AG08396 (cell line): ENCODE measurements at places on chromosomes 6 and 20.

GRCh38 chr20:1876975-1877608 is 18.1 kb upstream of the SIRPA start:
- DNase-seq, result peak; percentile 72

DNA sequence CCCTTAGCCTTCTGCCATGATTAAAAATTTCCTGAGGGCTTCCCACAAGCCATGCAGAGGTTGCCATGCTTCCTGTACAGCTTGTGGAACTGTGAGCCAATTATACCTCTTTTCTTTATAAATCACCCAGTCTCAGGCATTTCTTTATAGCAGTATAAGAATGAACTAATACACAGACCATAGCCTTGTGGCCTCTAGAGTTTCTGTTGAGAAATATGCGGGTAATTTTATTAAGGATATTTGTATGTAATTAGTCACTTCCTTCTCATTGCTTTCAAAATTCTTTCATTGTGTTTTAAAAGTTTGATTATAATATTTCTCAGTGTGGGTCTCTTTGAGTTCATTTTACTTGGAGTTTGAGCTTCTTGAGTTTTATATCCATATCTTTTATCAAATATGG is 484.9 kb downstream of the COL12A1 start:
- no peak for DNase-seq

DNA sequence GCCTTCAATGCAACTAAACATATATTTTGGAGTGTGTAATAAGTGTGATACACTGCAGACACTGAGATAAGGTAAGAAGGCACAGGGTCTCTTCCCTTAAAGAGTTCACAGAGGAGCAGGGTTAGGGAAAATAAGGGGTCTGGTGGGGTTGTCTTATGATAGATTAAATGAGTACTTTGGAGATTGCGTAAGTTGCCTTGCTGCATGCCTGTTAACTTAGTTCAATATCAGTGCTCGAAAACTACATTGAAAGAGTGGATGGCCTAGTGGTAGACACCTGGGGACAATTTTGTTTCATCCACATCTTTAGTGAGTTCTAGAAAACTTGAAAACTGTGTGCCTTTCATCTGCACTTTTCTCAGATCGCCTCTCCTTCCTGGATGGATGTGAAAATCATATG is 123.2 kb upstream of the BTBD3 start:
- no peak for DNase-seq

DNA sequence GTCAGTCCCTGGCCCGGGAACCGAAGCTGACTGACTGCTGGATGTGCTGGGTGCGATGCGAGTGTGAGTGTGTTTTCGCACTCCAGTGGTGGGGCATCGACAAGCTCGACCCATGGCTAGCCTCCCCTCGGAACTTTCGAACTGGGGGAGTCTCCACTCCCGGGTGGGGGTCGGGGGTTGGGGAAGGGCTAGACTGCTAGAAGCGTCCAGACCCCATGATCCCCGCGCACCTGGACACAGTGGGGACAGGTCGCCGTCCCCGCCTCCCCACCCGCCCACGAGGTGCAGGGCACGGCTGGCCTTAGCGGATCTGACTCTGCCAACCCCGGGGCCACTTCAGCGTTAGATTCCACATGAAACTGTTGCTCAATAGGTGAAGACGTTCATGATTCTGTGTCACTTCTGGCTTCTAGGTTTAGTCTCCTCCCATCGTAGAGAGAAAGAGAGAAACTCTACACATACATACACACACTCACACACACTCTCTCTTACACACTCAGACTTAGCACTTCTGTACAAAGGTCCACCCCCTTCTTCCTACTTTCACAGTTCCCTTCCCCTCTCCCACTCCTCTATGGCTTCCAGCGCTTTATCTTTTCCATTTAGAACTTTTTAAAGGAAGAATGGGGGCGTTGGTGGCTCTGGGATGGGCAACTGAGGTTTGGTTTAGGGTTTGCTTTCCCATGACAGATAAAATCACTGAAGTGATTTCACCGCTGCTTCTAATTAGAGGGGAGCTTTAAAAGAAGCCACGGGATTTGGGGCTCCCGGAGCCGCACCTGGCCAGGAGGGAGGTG is 5.1 kb upstream of the TFAP2A start:
- DNase-seq, result no peak

GRCh38 chr6:30042914-30043313 is 18.2 kb upstream of the POLR1H start:
- DNase-seq, result no peak

DNA sequence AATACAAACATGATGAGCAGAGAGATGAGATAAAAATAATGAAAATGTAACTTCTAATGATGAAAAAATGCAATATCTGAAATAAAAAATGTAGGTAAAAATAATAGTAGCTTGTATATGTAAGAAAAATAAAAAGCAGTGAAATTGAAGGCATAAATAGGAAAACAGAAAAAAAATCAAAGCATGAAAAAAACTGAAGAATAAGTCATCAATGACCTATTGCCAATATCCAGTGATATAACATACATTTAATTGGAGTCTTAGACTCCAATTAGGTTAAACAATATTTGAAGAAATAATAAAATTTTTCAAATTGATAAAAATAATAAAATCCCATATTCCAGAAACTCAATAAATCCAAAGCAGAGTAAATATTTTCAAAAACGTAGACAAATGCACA is 114.0 kb upstream of the HDGFL1 start:
- DNase-seq, result no peak

- DNase-seq, result no peak
Observed at GRCh38 chr6:1595271-1596087, 14.2 kb upstream of the FOXC1 start.
